A549 (cell line): ENCODE measurements at places on chromosomes 6 and 20.

- DNase-seq: no peak
Observed at GRCh38 chr6:126419901-126420300, 80.0 kb downstream of the CENPW start.

DNA sequence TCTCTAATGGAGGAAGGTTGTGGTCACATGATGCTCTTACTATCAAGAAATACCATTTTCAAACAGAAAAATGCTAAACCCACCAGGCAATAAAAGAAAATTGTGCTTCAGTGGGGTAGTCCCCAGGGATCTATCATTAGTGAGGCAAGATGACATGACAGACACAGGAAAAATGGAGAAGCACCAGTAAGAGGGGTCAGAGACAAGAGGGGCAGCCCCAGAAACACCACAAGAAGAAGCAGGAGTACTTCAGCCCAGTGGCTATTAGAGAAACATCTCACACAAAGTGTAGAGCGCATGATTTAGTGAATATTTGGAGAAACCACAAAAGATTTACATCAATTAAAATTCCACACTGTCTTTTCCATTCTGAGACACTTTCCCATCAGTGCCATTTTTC is 10.2 kb upstream of the TMEM200A start:
- DNase-seq: no peak

DNA sequence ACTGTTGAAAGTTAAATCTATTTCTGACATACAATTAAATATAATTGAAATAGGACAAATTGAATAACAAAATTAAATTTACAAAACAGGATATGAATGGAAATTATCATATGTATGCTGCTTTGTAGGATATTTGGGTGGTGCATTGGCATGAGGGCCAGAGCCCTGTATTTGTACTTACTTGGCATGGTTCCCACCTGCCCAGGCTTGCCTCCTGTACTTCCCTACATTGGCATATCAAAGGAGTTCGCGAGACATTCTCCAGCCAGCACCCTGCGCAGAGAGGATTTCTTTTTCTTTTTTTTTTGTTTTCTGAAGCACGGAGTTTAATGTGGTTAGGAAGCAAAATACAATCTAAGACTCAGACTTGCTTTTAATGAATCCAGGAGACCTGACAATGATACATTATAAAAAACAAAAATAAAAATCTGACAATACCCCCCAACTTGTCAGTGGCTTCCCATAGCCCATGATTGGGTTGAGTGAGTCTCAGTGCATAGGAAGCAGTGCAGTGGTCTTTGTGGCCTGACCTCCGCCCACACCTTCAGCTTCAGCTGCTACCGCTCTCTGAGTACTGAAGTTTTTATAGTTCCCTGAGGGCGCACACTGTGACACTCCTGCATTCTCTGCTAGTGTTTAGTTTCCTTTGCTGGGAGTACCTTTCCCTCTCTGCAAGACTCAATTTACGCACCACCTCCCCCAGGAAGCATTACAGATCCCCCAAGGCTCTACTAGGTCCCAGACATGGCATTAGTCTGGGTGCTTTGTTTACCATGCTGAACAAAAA is 440.8 kb downstream of the UTRN start:
- no peak for DNase-seq

DNA sequence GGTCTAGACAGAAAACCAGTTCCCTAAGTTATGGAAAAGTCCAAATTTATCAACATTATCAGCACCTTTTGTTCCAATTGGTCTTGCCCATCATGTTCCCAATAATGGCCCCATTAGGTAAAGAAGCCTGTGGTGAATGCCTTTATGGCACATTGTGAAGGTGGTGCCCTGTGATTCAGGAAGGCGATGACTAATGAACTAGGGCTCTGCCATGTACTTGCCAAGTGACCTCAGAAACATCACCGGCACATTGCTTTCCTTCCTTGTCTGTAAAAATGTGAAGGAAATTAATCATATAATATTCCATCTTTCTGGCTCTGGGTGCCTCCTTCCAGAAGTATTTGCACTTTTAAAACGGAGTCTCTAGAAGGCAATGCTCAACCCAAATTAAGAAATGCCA is 132.3 kb downstream of the UNC5CL start:
- DNase-seq: peak; percentile 79

GRCh38 chr6:4356899-4357659 is 221.7 kb upstream of the ECI2 start:
- DNase-seq: no peak

DNA sequence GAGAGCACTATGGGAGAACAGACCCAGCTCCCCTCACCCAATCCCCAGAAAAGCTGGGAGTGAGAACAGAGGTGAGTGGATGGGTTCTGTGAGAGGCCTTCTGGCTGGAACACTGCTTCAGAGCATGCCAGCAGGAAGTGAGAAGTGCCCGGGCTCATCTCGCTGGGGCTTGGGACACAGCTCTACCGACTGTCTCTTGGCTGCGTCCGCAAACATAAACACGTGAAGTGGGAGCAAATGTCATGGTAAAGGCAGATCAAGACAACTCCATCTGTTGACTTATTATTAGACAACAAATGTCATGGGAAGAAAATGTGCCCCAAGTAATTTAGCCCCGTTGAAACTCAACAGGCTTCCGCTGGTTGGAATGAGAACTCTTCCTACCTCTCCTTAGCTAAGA is 25.9 kb downstream of the GNAS-AS1 start:
- DNase-seq: no peak

- no peak for DNase-seq
Observed at GRCh38 chr6:67391955-67392354, 1243.1 kb upstream of the ADGRB3 start.

DNA sequence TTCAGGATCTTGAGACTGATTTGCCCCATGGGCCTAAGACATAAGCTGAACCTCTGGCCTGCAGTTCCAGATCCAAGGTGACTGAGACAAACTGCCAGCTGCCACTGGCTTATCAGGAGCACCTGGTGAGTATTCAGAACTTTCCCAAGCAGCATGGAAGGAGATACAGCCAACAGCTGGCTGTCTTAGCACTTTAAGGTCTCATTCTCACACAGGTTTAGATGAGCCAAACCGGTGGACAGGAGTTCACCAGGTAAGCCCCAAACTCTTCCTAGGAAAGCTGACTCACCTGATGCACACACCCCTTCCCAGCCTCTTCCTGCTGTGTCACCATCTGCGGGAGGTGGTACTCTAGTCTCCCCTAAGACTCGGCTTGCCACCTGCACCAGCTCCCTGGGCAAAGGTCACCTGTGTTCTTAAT is at the start of gene BANF2:
BANF2 (plus strand) TSS at position 36 of the 421 bp plus-strand sequence. CDS start 25,060 bp downstream, outside the sequence.
- no peak for DNase-seq

DNA sequence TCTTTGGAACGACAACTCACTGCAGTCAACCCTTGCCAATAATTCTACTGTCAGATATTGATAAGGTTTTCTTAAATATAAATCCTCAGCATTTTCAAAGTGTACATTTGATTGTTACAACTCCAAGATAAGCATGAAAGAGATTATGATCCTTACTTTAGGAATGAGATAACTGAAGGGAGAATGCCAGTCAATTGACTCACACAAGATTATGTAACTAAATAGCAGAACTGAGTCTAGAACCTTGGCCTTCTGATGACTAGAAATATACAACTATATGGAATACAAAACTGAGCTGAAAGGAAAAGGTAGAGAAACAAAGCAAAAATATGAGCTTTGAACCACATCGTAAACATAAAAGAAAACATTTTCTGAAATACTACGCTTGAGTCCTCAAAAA is 26.9 kb upstream of the STXBP5 start:
- DNase-seq: no peak

- DNase-seq: no peak
Observed at GRCh38 chr20:55417836-55418235, 587.5 kb downstream of the CBLN4 start.

DNA sequence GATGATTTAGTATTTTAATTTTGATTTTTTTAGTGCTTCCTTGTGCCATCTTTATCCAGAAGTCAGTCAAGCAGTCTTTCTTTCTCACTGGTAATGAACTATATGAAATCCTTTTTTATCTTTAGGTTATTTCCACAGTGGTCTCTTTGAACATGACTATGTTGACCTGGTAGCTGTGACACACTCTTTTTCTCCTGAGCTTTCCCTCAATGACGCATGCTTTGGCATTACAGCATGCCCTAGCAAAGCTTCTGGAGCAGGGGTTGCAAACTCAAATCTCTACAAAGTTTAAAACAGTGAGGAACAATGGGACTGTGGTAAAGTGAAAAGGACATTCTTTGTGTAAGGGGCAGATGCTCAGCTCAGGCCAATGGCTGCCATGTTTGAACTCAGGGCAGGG is 4.5 kb upstream of the PLAGL1 start:
- DNase-seq: no peak

DNA sequence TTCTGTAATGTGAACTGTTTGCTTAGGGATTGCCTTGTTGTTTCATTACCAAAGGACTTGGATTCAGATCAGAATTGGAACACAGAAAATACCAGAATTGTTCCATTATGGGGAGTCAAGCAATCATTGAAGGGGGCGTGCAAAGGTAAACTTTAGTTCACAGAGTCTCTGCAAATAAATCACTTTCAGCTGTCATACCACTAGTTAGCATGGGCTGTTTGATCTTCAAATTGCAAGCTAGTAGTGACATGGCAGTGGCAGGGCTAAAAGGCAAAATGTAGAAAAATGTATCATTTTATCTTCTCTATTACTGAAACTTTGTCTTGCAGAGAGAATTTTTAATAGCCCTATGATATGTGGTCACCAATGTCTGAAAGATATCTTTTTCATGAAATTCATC is 483.2 kb upstream of the NRSN1 start:
- DNase-seq: no peak

DNA sequence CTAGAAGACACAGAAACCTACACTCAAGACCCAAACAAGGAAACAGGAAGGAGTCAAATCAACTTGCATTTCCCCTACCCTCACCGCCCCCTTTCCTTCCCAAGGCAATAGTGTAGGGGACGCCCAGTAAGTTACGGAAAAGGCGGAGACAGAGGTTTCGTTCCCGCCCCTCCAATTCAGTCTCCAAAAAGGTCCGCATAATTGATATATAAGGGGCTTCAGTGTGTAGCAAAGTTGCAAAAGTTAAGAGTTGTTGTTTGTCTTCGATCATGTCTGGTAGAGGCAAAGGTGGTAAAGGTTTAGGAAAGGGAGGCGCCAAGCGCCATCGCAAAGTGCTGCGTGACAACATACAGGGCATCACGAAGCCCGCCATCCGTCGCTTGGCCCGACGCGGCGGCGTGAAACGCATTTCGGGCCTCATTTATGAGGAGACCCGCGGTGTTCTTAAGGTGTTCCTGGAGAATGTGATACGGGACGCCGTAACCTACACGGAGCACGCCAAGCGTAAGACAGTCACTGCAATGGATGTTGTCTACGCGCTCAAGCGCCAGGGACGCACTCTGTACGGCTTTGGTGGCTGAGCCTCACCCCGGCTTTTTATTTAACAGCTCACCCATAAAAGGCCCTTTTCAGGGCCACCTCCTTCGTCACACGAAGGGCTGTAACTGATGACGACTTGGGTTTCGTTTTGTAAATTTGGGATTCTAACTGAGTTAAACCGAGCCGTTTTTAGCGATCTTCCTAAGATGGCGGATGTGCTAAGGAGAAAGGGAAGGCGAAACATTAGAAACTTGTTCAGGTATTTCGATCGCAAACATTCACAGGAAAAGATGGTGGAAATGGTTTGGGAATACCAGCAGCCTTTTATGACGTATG is 124.6 kb upstream of the BTN3A2 start:
- no peak for DNase-seq

- no peak for DNase-seq
Observed at GRCh38 chr20:57682184-57683101, 27.4 kb downstream of the PMEPA1 start.

DNA sequence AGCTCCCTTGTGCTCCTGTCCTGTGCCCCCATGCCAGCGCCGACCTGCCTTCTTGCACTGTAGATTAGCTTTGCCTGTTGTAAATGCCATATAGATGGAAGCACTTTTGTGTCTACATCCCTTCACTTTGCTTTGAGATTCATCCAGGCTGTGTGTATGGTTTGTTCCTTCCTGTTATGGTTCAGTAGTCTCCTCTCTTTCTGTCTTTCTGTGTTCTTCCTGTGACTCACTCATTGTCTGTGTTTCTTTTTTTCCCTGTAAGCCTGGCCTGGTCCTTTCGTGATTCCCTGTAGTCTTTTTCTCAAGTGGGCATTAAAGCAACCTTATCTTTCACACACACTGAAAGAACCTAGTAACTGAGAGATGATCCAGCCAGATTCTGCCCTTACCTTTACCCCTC is 66.6 kb downstream of the JARID2 start:
- no peak for DNase-seq

- DNase-seq: no peak
Observed at GRCh38 chr20:1568163-1568490, 10.6 kb upstream of the SIRPD start.

- DNase-seq: no peak
Observed at GRCh38 chr6:14026831-14027539, 90.6 kb upstream of the CD83 start.

DNA sequence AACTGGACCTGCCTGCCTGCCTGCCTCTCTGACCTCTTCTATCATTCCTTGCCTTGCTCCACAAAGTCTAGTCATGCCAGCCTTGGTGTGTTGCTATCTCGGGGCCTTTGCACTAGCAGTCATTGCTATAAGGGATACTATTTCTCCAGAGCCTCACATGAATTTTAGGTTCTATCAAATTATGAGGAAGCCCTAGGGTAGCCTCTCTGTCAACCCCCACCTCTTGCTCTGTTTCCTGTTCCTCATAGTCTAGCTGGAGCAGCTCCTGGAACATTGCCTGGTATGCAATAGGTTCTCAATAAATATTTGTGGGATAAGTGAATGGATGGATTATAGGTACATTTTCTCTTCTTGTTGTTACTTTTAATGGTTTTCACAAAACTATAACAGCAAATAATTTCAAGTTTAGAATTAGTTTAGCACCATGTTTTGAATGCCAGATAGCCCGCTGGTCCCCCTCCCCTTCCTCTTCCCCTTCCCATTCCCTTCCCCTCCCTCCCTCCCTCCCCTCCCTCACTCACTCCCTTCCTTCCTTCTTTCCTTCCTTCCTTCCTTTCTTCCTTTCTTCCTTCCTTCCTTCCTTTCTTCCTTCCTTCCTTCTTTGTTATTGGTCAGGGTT is 46.9 kb upstream of the DTNBP1 start:
- no peak for DNase-seq

- DNase-seq: no peak
Observed at GRCh38 chr6:169156108-169156792, 97.4 kb downstream of the THBS2 start.

DNA sequence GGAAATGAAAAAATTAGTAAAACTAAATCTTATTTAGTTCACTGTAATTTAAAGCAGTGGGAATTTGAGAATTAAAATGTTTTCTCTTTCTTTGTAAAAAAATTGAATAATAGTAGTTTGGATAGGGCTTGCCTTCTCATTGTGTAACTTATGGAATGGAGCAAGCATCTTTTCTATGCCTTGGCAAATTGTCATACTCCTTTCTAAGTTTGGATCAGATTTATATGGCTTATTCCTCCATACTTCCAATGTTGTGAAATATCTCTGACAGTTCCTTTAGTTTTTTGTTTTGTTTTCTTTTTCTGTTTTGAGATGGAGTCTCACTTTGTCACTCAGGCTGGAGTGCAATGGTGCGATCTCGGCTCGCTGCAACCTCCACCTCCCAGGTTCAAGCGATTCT is 176.4 kb downstream of the SAMD5 start:
- DNase-seq: no peak

GRCh38 chr6:31308845-31309175 is 36.9 kb upstream of the HLA-C start:
- DNase-seq: no peak

- no peak for DNase-seq
Observed at GRCh38 chr6:18389479-18389878, 2.3 kb downstream of the RNF144B start.
